AG04449 (cell line): ENCODE measurements at places on chromosomes 7 and 10.

GRCh38 chr7:71987200-71987767, 424.9 kb downstream of the CALN1 start:
- no peak for DNase-seq

DNA sequence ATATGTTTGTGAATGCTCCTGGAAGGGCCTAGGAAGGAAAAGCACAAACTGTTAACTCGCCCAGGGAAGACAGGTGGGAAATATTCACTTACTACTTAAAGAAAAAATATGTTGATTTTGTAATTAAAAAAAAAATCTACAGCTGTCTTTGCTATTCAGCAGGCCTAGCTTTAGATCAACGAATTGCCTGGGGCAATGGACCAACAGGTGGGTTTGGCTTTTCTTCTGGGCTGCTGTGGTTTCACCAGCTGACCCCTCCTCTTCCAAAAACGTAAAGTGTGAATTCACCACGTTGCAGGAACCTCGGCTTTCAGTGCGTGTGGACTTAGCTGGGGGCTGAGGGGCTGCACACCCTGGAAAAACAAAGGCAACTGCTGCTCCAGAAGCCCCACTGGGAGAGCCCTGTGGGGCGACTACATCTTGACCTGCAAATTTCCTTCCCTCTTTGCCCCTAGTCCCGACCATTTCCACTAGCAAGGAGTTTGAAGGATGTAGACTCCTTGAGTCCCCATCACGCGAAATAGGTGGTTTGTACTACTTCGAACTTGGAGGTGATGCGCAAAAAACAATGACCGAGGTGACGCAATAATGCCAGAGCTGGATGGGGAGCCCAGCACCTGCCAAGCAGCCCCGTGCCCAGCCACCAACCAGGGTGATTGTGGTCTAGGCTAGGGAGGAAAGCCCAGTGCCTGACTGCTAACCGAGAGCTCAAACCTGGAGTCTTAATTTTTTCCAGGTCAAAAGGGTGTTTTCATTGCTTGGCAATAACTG, 7.4 kb downstream of the PRLHR start:
- DNase-seq, result no peak

DNA sequence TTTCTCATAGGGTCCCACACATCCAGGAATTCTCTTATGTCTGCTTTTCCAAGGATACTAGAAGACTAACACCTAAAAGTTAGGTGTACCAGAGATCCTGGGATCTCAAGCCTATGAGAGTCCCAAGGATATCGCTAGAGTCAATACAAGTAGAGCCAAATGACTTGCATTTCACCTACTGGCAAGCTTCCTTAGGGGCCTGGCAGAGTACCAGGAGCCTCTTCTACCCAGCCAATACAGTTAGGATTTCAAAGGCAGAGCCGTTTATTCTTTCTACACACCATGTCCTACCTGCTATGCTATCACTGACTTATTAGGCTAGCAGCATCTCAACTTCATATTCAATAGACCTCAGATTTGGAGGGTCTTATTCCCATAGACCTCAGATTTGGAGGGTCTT, 53.5 kb upstream of the UNC5B start:
- DNase-seq, result no peak

GRCh38 chr7:80876894-80877414, 41.9 kb downstream of the SEMA3C start:
- no peak for DNase-seq

DNA sequence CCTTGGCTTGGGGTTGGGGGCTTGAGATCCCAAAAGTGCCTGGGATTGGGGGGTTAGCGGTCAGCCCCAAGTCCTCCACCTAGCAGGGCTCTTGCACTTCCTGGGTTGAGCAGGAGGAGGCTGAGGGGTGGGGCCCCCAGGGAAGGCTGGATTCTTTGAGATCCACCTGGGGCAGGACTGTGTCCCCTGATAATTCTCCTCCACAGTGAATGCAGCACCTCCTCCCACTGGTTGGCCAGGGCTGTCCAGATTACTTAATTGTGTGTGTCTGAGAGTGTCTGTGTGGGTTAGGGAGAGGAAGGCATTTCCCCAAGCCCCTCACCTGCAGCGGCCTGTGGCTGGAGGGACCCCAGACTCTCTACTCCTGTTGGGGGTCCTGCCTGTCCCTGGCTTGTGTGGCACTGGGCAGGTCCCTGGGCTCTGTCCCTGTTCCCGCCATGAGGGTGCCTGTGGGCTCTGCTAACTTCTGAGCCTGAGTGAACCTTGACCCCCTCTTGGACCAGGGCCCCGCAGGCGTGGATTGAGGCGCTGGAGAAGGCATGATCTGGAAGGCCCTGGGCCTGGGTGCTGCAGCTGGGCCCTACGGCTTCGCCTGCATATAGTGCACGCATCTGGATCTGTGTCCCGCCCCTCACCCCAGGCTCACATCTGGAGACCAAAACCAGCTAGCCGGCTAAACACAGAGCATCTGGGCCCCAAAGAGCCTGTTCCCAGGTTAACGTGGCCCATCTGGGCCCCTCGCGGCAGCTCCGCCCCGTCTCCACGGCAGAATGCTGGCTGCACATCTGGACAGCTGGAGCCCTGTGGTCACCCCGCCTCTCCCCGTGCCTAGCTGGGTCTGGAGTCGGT, 10.4 kb downstream of the TMEM270 start:
- DNase-seq, result no peak

- DNase-seq, result no peak
These were observed 188.8 kb upstream of the SVIL start for GRCh38 chr10:29823553-29824080.
